Gastroesophageal sphincter (tissue), 4 donors: ENCODE measurements at places on chromosomes 4 and X.

GRCh38 chrX:105822138-105823091 is at the start of gene NRK:
TSS of gene NRK (plus strand) at chrX:105822539. CDS start at chrX:105822846, 307 bp downstream.
- peak; percentile 46 for ATAC-seq

DNA sequence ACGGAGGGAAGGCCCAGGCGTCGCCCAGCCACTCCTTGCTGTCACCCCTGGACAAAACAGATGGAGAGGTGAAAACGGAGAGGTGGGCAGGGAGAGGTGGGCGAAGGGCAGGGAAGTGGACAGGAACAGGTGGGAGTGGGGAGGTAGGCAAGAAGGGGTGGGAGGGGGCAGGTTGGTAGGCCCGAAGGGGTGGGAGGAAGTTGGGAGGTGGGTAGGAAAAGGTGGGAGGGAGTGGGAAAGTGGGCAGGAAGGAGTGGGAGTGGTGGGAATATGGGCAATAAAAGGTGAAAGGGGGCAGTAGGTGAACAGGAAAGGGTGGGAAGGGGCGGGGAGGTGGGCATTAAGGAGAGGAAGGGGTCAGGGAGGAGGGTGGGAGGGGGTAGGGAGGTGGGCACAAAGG is 9.0 kb upstream of the MAGEC1 start:
- ATAC-seq, result no peak

GRCh38 chr4:26786916-26787315 is 73.7 kb upstream of the STIM2 start:
- no peak for ATAC-seq

GRCh38 chr4:52665592-52665991 is 6.5 kb upstream of the USP46 start:
- ATAC-seq, result no peak

GRCh38 chr4:54392479-54392878 is 163.4 kb downstream of the PDGFRA start:
- ATAC-seq, result no peak
